ENCODE measurements at places on chromosomes 11 and 22.

- DNase-seq, result peak; percentile 2
Observed at GRCh38 chr11:112085822-112086421, 634 bp downstream of the TIMM8B start.

DNA sequence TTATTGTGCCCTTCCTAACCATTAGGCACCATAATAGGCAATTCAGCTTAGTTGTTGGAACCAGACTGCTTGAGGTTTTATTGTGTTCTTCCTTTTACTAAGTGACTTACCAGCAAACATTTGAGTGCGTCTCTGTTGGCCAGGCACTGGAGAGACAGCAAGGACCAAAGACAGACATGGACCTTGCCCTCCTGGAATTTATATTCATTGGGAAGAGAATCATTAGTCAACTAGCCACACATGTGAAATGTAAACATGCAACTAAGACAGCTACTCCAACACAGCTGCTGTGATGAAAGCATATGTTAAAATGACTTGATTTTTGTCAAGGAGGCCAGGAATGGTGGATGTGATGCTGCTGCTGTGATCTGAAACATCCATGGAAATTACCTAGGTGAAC is 106.4 kb downstream of the TRAF6 start:
- no peak for DNase-seq

DNA sequence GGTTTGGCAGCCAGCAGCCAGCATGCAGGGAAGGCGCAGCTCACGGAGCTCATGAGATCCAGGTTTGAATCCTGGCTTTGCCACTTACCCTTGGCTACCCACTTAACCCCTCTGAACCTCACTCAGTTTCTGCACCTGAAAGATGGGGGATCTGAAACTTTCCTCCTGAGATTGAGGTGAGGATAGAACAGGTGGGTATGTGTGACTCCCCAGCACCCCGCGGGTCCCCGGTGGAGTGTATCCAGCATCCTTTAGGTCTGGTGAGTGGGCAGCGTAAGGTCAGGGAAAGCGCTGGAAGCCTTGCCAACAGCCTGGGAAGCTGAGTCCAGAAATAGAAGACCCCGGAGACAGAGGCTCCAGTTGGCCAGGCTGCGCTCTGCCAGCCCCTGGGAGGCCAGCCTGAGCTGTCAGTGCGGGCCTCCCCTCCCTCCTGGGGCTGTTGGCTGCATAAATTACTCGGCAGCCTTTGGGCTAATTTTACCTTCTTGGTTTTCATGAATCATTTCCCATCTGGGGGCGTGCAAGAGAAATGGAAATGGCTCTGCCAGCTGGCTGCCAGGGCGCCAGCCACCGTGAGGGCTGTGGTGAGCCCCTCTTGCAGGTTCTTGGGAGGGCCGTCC is 17.6 kb downstream of the PRDM11 start:
- DNase-seq, result no peak

GRCh38 chr11:111845276-111846028 is 25.9 kb downstream of the ALG9 start:
- DNase-seq, result no peak

GRCh38 chr11:12393691-12394090 is 16.3 kb downstream of the PARVA start:
- DNase-seq, result no peak
